ENCODE measurements at places on chromosomes 1 and 21. TPM values are rescaled to one million over a fixed set of nuclear protein-coding genes. Genes with fewer than 3 reads are reported as not detected.
A peak's percentile ranks its signal among the peaks of the same experiment; 100 is the strongest.

DNA sequence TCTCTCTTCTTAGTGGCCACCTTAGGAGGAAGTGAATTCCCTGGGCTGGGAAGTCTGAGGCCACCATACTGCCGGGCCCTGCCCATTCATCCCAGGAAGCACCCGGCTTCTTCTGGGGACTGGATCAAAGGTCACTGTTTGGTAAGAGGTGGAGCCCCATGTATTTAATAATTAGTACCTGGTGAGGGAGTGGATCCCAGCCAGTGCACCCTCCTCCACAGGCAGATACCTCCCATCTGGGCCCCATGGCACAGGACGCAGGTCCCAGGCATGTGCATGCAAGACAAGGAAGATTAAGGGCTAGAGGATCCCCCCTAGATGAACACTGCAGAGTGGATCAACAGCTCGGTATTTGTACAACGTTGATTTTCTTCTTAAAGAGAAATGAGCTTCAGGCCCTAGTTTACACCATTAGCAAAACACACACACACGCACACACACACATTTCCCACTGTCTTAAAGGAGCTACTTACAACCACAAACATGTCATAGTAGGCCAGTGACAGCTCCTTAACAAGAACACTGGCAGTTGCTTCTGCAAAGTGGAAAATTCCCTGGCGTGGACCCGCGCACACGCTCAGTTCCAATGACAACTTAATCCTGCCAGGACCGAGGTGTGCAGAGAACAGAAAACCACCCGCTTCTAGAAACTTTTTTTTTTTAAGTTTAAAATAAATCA, 90.7 kb downstream of the MRPL37 start:
- H3K27ac ChIP-seq: no peak overlapping the region
- no peak for DNase-seq
- H3K4me3 ChIP-seq: no peak overlapping the region
- no peaks in the 10 kb centered on the region for H3K27me3 ChIP-seq
- no peaks in the 10 kb centered on the region for H3K36me3 ChIP-seq
- H3K4me1 ChIP-seq: peaks cover 13% of the 10 kb centered on the region

- H3K27me3 ChIP-seq: no peaks in the 10 kb centered on the region
- no peak for DNase-seq
- peak overlapping the region; percentile 63 for H3K27ac ChIP-seq
- peaks cover 3% of the 10 kb centered on the region for H3K36me3 ChIP-seq
Observed at GRCh38 chr1:26827106-26827604, 667 bp downstream of the ZDHHC18 start.

GRCh38 chr1:24134376-24134775, 8.6 kb downstream of the IL22RA1 start:
- no peak overlapping the region for H3K4me3 ChIP-seq
- no peak overlapping the region for H3K27ac ChIP-seq
- no peaks in the 10 kb centered on the region for H3K36me3 ChIP-seq
- no peaks in the 10 kb centered on the region for H3K27me3 ChIP-seq

- no peaks in the 10 kb centered on the region for H3K27me3 ChIP-seq
- DNase-seq: no peak
- no peak within 1 kb of the TSS for H3K27ac ChIP-seq
- no peaks in the 10 kb centered on the region for H3K36me3 ChIP-seq
Observed at GRCh38 chr1:16021681-16022080, at the start of gene CLCNKA. Gene CLCNKA (plus strand): TSS chr1:16022036. CDS start chr1:16022620, 584 bp downstream.

DNA sequence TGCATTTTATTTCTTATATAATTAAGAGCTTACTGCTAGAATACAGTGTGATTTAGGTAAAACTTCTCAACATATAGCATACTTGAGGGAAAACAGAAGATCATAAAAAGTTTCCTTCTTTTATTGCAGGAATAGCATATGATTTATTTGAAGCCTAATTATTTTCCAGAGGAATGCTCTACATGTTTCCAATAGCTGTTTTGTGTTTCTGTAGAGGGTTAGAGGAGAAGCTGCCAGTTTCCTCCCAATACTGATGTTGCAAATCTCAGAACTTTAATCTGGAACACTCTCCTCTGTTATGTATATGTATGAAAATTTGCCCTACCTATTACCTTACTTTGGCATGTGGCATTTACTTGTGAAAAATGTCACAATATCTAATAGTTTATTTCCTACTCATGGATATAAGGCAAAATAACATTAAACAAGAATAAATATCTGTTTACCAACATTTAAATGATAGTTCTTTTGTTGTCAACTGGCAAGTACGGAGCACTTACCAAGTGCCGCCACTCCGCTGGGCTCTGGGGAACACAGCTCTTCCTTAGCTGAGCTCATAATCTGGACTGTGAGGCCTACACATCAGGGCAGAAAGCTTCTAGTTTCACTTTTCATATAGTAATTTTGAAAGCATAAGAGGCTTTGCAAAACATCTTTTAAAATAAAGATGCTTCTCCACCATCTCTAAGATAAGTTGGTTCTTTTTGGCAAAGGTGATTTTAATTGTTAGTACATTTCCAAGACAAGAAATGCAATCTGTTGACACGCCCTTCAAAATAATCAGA, 239.8 kb upstream of the C1orf105 start:
- no peaks in the 10 kb centered on the region for H3K36me3 ChIP-seq
- H3K27ac ChIP-seq: peak overlapping the region; percentile 64
- H3K4me3 ChIP-seq: no peak overlapping the region
- no peaks in the 10 kb centered on the region for H3K27me3 ChIP-seq
- peak; percentile 33 for DNase-seq

Gene LINGO4
- not detected for total RNA-seq

Gene FCGR2B
- not detected for total RNA-seq

DNA sequence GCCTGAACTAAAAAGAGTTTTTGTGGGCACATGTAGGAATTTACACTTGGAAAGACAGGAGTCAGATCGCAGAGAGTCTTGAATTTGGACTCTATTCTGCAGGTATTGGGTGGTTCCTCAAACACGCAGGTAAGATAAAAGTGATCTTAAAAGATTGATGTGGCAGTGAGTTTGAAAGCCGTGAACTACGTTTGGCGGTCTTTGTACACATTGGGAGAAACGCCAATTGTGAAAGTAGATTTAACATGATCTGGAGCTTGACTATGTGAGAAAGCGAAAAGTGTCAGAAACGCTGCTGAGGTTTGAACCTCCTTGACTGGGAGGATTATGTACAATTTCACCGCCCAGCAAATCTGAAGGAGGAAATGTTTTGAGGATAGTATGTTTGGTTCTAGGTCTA, 1.5 kb upstream of the PPP2R5A start:
- no peaks in the 10 kb centered on the region for H3K27me3 ChIP-seq
- peak overlapping the region; percentile 93 for H3K4me3 ChIP-seq
- H3K27ac ChIP-seq: no peak overlapping the region
- H3K4me1 ChIP-seq: peaks cover 7% of the 10 kb centered on the region
- H3K36me3 ChIP-seq: no peaks in the 10 kb centered on the region

Gene SERPINC1
- not detected for total RNA-seq

DNA sequence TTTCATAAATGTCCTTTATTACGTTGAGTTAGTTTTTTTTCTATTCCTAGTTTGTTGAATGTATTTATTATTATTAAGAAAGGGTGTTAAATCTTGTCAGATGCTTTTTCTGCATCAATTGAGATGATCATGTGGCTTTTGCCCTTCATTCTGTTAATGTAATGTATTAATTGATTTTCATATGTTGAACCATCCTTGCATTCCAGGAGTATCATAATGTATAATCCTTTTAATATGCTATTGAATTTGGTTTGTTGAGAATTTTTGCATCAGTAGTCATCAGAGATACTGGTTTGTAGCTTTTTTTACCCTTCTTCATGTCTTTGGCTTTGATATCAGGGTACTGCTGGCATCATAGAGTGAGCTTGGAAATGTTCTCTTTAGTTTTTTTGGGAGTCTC, 100.0 kb downstream of the POFUT2 start:
- DNase-seq: no peak
- no peaks in the 10 kb centered on the region for H3K4me1 ChIP-seq
- H3K36me3 ChIP-seq: peaks cover 21% of the 10 kb centered on the region
- no peak overlapping the region for H3K27ac ChIP-seq
- H3K4me3 ChIP-seq: no peak overlapping the region
- H3K27me3 ChIP-seq: no peaks in the 10 kb centered on the region

- no peaks in the 10 kb centered on the region for H3K27me3 ChIP-seq
- no peaks in the 10 kb centered on the region for H3K36me3 ChIP-seq
- H3K27ac ChIP-seq: peak overlapping the region; percentile 54
- peaks cover 20% of the 10 kb centered on the region for H3K4me1 ChIP-seq
- DNase-seq: peak; percentile 85
Observed at GRCh38 chr1:161956097-161956496, 67.6 kb downstream of the OLFML2B start.

Gene PLA2G2D
- not detected for total RNA-seq

Gene NES
- total RNA-seq: 8.7 TPM

Measured in A673 (cell line).